CD14-positive monocyte (primary cell): ENCODE measurements at places on chromosomes 5 and 9. TPM values are rescaled to one million over a fixed set of nuclear protein-coding genes. Genes with fewer than 3 reads are reported as not detected.

CCL27 gene
- not detected for polyA plus RNA-seq

FBXO38 gene
- 14.8 TPM for polyA plus RNA-seq

BTNL3 gene
- 0.08 TPM for polyA plus RNA-seq

HTR1A gene
- polyA plus RNA-seq, result not detected in 2 replicates

TAF1L gene
- not detected for polyA plus RNA-seq

TAF11L9 gene
- not detected for polyA plus RNA-seq

PCDHB4 gene
- not detected for polyA plus RNA-seq

IL33 gene
- polyA plus RNA-seq, result not detected

DNA sequence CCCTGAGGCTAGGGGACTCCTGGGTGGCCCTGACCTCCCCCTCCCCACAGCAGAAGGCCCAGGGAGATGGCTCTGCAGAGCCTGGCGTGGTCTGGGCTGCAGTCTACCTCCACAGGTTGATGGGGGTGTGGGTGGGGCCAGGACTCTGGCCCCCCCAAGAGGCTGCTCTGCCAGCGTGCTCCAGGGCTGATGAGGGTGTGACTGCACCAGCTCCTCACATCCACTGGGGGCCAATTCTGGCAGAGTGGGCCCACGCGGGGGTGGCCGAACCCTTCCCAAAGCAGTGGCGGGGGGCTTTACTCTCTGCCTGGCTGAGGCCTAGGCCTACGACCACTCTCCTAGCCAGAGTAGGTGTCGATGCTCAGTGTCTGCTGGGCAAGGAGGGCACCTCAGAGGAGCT, 28.0 kb upstream of the UBAC1 start:
- peaks cover 48% of the 10 kb centered on the region for H3K4me1 ChIP-seq
- peaks cover 4% of the 10 kb centered on the region for H3K27me3 ChIP-seq
- DNase-seq, result no peak

GRCh38 chr5:102511666-102512065, 12.9 kb upstream of the SLCO6A1 start:
- no peak for DNase-seq
- H3K36me3 ChIP-seq, result no peaks in the 10 kb centered on the region
- no peaks in the 10 kb centered on the region for H3K27me3 ChIP-seq
- no peak overlapping the region for H3K4me3 ChIP-seq

DNA sequence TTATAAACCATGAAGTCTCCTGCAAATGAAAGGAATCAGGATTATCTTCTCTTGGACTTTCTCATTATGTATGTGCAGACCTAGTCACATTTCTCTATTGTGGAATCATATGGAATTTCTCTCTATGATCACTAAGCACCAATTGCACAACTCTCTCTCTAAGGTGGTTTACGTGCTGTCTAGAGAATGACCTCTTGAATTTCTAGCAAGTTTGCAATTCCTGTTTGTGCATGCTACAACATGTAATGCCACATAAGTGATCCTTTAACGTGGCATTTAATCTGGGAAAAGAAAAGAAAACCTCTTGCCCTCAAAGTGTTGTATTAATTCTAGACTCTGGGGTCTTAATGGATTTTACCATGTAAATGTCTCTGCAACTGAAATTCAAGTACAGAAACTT, 5.0 kb upstream of the PPP2R2B start:
- H3K4me3 ChIP-seq, result no peak overlapping the region
- no peak overlapping the region for H3K27ac ChIP-seq
- H3K27me3 ChIP-seq, result peaks cover 19% of the 10 kb centered on the region
- DNase-seq, result no peak
- peaks cover 4% of the 10 kb centered on the region for H3K4me1 ChIP-seq

DNA sequence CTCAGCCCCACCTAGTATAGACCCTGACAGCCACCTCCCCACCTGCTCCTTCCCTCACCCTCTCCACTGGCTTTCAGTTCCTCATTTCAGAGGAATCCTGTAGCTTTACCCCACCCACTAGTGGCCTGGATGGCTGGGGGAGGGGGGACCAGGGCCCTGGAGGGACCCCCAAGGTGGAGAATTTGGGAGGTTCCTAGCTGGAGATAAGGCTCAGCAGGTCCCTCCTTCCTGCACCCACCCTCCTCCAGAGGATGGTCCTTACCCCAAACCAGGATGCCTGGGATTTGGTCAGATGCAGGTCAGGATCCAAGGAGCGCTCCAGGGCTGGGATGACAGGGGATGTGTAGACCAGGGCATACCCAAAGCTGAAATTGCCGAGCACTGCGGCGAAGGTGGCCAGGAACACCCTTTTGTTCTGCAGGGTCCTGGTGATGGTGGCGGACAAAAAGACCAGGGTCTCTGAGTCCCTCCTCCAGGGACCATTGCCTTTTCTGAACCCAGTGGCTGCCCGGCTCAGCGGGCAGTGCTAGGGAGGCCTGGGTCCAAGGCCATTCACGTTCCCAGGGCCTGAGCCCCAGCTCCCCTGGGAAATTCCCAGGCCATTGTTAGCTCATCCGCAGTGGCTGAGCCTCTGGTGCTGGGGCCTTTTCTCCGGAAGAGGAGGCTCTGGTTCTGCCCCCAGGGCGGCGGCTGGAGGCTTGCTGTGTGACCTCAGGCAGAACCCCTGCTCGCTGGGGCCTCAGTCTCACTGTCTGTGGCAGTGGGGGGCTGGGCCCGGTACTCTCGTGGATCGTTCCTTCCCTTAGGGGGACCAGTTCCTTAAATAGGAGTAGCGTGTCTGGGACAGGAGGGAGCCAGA, 678 bp downstream of the SLC2A6 start:
- H3K27ac ChIP-seq, result peak overlapping the region; percentile 90
- H3K36me3 ChIP-seq, result peaks cover 25% of the 10 kb centered on the region
- H3K4me3 ChIP-seq, result peak overlapping the region; percentile 90
- H3K27me3 ChIP-seq, result no peaks in the 10 kb centered on the region

DNA sequence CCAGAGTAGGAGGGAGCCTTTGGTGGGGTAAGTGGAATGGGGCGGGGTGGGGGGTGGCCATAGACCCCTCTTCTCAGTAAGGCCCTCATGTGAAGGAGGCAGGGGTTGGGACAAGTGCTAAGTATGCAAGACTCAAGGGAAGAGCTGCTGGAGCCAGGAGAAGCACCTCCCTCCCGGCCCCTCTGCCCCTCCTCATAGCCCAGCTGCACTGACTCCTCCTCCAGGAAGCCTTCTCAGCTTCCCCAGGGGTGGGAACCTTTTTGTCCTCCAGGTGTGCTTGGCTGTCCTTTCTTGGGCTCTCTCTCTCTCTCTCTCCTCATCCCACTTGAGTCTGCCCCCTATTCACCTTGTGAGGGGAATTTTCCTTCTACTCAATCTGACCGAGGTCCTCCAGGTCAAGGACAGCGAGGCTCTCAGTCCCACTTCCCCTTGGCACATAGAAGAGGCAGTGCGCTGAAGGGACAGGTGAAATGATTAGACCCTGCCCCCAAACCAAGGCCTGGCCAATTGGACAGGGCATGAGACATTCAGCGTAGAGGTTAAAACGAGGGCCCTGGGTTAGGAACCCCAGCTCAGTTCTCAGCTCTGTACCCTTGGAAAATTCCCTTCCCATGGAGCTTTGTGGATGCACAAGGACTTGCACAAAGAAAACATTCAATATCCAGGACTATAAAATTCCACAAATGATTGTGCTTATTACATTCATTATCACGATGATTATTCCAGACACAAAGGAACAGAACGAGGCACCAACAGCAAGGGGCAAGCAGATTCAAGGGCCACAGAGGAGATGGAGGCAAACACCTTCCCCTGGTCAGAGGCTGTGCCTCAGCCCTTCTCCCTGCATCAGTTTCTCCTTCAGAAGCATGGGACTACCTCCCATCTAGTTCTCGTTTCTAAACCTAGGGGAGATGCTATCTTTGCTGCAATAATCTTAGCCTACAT, 45.6 kb upstream of the IL17B start:
- H3K4me3 ChIP-seq, result no peak overlapping the region
- no peaks in the 10 kb centered on the region for H3K36me3 ChIP-seq
- no peaks in the 10 kb centered on the region for H3K27me3 ChIP-seq
- DNase-seq, result no peak

- H3K4me1 ChIP-seq, result peaks cover 5% of the 10 kb centered on the region
- no peaks in the 10 kb centered on the region for H3K27me3 ChIP-seq
- H3K27ac ChIP-seq, result no peak overlapping the region
- H3K4me3 ChIP-seq, result no peak overlapping the region
Observed at GRCh38 chr5:77074745-77075144, 12.3 kb downstream of the ZBED3 start.

- H3K27me3 ChIP-seq, result peaks cover 44% of the 10 kb centered on the region
- no peak for DNase-seq
- no peaks in the 10 kb centered on the region for H3K4me1 ChIP-seq
- no peak overlapping the region for H3K4me3 ChIP-seq
Observed at GRCh38 chr9:38423273-38423972, 831 bp downstream of the IGFBPL1 start.

GRCh38 chr5:136689552-136689951, 324.2 kb upstream of the TRPC7 start:
- H3K4me1 ChIP-seq, result no peaks in the 10 kb centered on the region
- H3K36me3 ChIP-seq, result no peaks in the 10 kb centered on the region
- H3K27me3 ChIP-seq, result no peaks in the 10 kb centered on the region
- no peak for DNase-seq
- no peak overlapping the region for H3K27ac ChIP-seq
- H3K4me3 ChIP-seq, result no peak overlapping the region

- H3K36me3 ChIP-seq, result peaks cover 67% of the 10 kb centered on the region
- no peak for DNase-seq
- no peak overlapping the region for H3K27ac ChIP-seq
- no peak overlapping the region for H3K4me3 ChIP-seq
Observed at GRCh38 chr9:100317706-100318105, 35.0 kb downstream of the TEX10 start.

DNA sequence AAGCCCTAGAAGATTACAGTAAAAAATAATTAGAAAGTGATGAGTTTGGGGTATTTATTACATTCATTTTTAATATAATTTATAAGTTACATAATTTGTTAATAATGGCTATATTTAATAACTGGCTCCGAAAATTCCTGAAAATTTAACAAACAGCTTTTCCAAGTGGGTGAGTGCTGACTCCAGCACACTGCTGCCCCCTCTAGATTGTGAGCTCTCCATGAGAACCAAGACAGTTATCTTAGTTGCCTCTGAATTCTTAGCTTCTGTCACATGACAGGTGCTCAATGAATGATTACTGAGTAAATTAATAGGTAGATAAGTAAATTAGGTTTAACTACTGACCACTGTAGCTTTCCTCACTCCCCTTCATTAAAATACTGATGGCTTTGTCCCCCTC, 7.8 kb downstream of the KLHL3 start:
- no peaks in the 10 kb centered on the region for H3K4me1 ChIP-seq
- no peaks in the 10 kb centered on the region for H3K27me3 ChIP-seq

DNA sequence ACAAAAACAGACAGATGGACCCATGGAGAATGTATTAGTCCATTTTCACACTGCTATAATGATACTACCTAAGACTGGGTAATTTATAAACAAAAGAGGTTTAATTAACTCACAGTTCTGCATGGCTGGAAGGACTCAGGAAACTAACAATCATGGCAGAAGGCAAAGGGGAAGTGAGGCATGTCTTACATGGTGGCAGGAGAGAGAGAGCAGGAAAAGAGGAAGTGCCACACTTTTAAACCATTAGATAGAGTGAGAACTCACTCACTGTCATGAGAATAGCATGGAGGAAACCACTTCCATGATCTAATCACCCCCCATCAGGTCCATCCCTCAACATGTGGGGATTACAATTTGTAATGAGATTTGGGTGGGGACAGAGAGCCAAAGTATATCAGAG, 808.9 kb downstream of the CDH12 start:
- no peak overlapping the region for H3K4me3 ChIP-seq
- no peaks in the 10 kb centered on the region for H3K36me3 ChIP-seq

DNA sequence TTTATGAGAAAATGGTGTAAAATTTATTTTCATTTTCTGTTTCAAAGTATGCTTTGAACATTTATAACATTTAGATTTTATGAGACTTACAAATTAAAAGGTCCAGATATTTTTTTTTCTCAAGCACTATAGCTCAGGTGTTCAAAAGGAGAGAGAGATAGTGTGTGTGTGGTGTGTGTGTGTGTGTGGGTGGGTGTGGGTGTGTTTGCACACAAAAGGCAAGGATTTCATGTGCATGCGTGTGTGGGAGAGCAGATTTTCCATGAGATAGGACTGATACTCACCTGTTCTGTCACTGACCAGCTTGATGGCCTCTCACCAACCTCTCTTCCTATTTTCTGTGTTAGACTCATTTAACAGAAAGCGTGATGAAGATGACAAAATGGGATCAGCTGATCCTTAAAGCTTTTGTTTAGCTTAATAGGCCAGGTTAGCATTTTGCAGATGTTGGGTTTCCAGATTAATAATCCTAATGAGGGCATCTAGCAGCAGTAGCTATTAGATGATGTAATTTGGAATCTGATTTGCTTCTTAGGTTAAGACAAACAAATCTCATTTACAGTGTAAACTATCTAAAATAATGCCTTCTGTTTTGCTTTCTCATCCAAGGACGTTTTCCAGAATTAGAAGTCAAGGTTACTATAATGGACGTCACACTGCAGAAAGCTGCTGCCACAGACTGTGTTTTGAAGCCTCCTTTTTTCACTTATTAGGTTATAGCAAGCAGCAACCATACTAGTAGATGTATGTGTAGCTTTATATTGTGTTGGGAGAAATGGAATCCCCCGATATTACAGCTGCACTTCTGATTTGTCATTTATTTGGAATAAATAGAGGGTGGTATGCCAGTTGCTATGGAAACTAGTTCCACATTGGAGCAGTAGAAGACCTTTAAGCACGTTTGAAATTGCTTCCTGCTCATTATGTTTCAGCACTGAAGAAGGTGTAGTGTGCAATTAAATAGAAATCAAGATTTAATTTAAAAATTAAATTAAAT, 355.6 kb downstream of the TAF11L14 start:
- no peaks in the 10 kb centered on the region for H3K4me1 ChIP-seq
- DNase-seq, result no peak
- H3K27me3 ChIP-seq, result no peaks in the 10 kb centered on the region
- no peak overlapping the region for H3K4me3 ChIP-seq

DNA sequence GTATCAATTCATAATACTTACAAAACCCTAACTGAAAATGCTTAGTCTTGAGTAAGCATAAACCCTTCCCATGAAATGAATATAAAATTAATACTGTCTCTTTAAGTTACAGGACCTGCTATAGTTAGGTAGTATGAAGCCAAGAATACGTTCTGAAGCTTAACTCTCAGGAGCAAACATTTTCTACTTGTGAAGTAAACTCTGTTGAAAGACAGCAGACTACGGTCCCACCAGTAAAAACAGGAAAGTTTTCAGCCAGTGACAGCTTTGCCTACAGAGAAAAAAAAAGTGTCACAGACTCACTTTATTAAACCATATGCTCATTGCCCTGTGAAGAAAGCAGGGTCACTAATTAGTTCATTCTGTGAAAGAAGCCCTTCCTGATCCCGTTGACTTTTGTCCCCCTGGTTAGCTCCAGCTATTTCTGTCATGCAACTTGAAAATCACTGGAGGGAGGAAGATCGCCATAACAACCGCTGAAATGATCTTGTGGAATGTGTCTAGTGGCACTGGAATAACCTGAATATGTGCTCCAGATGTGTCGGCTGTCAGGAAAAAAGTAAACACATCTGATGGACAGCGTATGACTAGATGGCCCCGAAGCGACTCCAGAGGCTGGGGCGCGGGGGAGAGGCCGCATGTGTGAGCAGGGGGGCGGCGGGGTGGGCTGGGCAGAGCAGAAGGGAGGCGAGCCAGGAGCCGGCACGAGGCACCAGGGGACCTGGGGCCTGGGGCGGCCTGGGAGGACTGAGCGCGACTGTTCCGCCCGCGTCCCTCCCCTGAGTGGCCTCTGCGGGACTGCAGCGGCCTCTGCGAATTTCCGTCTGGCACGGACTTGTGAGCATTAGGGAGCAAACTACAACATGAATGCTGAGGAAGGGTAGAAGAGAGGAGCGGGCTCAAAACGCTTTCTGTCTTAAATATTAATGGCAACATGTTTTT, 41.9 kb downstream of the BNC2 start:
- H3K27me3 ChIP-seq, result peaks cover 33% of the 10 kb centered on the region
- H3K27ac ChIP-seq, result no peak overlapping the region
- no peaks in the 10 kb centered on the region for H3K4me1 ChIP-seq
